Endodermal cell (in vitro differentiated cells): ENCODE measurements at places on chromosomes 6 and 20. TPM values are rescaled to one million over a fixed set of nuclear protein-coding genes. Genes with fewer than 3 reads are reported as not detected.

Gene ZC3H12D
- total RNA-seq = 0.20 to 0.42 TPM (median 0.21 TPM) in 3 replicates

Gene TSPO2
- not detected in 2 replicates for total RNA-seq

GRCh38 chr6:40764726-40765125 lies 177.6 kb upstream of the LRFN2 start:
- no peak for DNase-seq
- H3K4me3 ChIP-seq = no peak overlapping the region
- no peaks in the 10 kb centered on the region for H3K4me1 ChIP-seq
- H3K36me3 ChIP-seq = no peaks in the 10 kb centered on the region
- H3K27ac ChIP-seq = no peak overlapping the region
- H3K27me3 ChIP-seq = no peaks in the 10 kb centered on the region

DNA sequence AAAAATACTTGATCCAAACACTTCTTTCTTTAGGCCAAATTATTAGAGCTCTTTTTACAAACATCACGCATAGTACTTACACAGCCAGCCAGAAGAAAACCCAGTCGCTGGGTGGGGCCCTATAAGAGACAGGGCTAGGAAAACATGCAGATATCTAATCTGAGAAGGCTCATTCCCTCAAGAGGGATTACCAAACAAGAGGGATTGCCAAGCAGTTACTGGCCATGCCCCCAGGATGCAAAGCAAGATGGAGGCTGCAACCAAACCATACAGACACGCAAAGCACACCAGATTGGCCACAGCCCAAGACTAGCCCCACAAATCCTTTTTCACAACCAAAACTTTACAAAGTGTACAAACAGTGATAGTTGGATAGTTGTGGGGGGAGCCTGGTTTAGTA lies 1235.4 kb upstream of the GJE1 start:
- no peaks in the 10 kb centered on the region for H3K36me3 ChIP-seq
- no peaks in the 10 kb centered on the region for H3K4me1 ChIP-seq
- H3K27me3 ChIP-seq = no peaks in the 10 kb centered on the region
